Bronchial epithelial cell (primary cell): ENCODE measurements at places on chromosomes 2 and 18. TPM values are rescaled to one million over a fixed set of nuclear protein-coding genes. Genes with fewer than 3 reads are reported as not detected.

Gene SERPINB12
- 0.53 and 1.4 TPM in 2 replicates for total RNA-seq

Gene HMSD
- total RNA-seq, result 0.13 and 0.26 TPM in 2 replicates

Gene SLC40A1
- 1.0 and 1.1 TPM in 2 replicates for total RNA-seq

Gene EHD3
- total RNA-seq, result 1.6 and 2.3 TPM in 2 replicates

Gene TWSG1
- 25.8 and 31.5 TPM in 2 replicates for total RNA-seq

Gene CDH2
- 0.13 and 0.79 TPM in 2 replicates for total RNA-seq

Gene ABCG8
- total RNA-seq, result under 0.01 TPM in 1 of 2 replicates, not detected in the other

Gene PLGLB2
- 1.3 TPM in 1 of 2 replicates, not detected in the other for total RNA-seq

Gene SPAG16
- total RNA-seq, result 10.8 and 26.6 TPM in 2 replicates

Gene IFIH1
- 2.6 and 4.2 TPM in 2 replicates for total RNA-seq

Gene MAB21L4
- total RNA-seq, result 0.53 and 5.1 TPM in 2 replicates

Gene TCF23
- total RNA-seq, result under 0.01 TPM in 1 of 2 replicates, not detected in the other

Gene PTPN2
- total RNA-seq, result 47.9 and 50.1 TPM in 2 replicates

Gene FEV
- not detected in 2 replicates for total RNA-seq

Gene PECR
- 21.3 and 57.5 TPM in 2 replicates for total RNA-seq

Gene MEP1B
- total RNA-seq, result not detected in 2 replicates
